ENCODE measurements at places on chromosomes 13 and 19. TPM values are rescaled to one million over a fixed set of nuclear protein-coding genes. Genes with fewer than 3 reads are reported as not detected.

Gene SCAMP4
- total RNA-seq, result 9.2 TPM

Gene PROSER3
- total RNA-seq, result 2.0 TPM

Gene ERICH6B
- total RNA-seq, result not detected

Gene CBY2
- total RNA-seq, result 0.05 TPM

Gene CGB8
- total RNA-seq, result 0.14 TPM

Gene FCGBP
- total RNA-seq, result 4.6 TPM

Gene CYP4F12
- total RNA-seq, result 1.4 TPM

Gene FLT3
- 11.6 TPM for total RNA-seq

Gene SELENOV
- 0.19 TPM for total RNA-seq

Gene IQCN
- total RNA-seq, result 0.57 TPM

Gene C2CD4C
- total RNA-seq, result 0.38 TPM

Gene KLK15
- total RNA-seq, result not detected

Gene ETV2
- total RNA-seq, result 0.76 TPM

Gene ZNF91
- total RNA-seq, result 38.5 TPM

Gene N4BP2L1
- total RNA-seq, result 33.5 TPM

Data from thymus (tissue), 14 donors.